ENCODE measurements at places on chromosomes 2 and 18. TPM values are rescaled to one million over a fixed set of nuclear protein-coding genes. Genes with fewer than 3 reads are reported as not detected.

DNA sequence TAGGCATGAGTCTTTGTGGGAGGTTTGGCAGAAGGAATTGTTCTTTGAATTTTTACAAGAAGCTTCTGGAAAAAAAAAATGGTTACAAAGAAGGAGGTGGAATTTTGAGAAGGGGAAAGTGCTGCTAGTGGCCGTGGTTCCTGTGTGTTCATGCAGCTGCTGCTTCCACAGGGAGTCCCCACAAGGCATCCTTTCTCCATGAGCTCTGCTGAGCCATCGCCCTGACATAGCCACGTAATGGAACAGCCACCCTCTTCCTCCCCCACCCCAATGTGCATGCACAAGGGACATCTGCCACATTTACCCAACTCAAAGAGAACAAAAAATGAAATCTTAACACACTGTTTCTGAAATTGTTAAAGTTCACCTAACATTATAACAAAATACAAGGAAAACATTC is 529.7 kb downstream of the SATB2 start:
- H3K4me1 ChIP-seq, result no peaks in the 10 kb centered on the region
- H3K36me3 ChIP-seq, result no peaks in the 10 kb centered on the region
- no peak overlapping the region for H3K27ac ChIP-seq

GRCh38 chr2:47048801-47049480 is 106.2 kb downstream of the STPG4 start:
- peaks cover 2% of the 10 kb centered on the region for H3K4me1 ChIP-seq
- H3K36me3 ChIP-seq, result peaks cover 11% of the 10 kb centered on the region
- H3K27ac ChIP-seq, result no peak overlapping the region
- no peak overlapping the region for H3K4me3 ChIP-seq
- H3K27me3 ChIP-seq, result no peaks in the 10 kb centered on the region

The SP140 gene
- total RNA-seq, result 2.7 TPM

DNA sequence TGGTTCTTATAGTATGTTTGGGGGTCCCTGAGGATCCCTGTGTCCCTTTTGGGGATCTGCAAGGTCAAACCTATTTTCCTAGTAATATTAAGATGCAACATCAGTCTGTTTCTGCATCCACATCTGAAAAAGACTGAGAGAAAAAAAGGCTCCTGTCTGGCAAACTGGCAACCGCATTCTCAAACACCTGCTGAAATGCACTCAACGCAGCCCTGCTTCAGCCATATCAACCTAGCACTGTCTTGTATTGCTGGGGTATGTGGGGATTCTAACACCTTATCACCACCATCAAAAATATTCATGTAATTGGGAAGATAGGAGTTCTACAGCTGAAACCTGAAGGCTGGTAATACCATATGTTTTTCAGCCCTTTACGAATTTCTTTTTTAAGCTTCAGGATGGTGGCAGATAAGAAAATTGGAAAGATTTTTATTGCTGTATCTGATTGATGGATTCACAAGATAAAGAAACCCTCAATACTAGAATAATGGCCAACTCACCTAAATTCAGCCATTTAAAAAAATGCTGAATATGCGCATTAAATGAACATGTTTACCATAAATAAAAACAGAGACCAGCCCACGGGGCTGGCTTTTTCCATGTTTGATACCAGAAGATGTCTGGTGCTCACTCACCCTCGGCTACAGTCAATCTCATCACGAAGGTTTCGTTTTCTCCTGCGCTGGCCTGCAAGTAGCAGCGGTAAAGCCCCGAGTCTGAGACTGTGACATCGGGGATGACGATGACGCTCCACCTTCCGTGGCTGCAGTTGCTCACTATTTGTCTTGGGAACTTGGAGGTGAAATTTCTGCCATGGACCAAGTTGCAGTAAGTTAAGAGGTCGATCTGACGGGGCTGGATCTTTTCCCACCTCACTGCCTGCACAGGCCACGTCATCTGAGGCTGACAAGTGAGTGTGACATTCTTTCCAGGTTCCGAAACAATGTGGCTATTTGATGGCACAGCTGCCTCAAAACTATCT is 52.3 kb downstream of the CD226 start:
- H3K27ac ChIP-seq, result no peak overlapping the region
- no peak for DNase-seq
- no peaks in the 10 kb centered on the region for H3K27me3 ChIP-seq
- no peaks in the 10 kb centered on the region for H3K36me3 ChIP-seq

Data from aorta (tissue), 5 donors.